ENCODE measurements at places on chromosomes 13 and 19.

DNA sequence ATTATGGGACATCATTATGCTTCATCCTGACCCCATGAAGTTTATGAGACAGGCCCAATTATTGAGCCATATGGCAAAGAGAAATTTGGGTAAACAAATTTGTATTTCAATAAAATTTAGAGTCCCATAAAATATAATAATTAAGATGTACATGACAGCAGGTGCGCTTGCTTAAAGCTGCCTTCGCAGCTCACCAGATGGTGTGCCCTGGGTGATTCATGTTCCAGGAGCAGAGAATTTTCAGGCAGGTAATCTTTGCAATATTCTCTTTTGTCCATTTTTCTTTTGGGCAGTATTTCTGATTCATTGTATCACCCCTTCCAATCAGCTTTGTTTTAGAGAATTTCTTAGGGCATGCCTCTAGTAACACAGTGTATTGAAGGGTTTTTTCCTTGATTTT, 39.5 kb upstream of the WASF3 start:
- DNase-seq, result no peak

- DNase-seq, result no peak
These were observed 476.4 kb downstream of the FOXO1 start for GRCh38 chr13:40189898-40190630.

GRCh38 chr19:1837625-1838105, 10.6 kb downstream of the REXO1 start:
- peak; percentile 59 for DNase-seq

DNA sequence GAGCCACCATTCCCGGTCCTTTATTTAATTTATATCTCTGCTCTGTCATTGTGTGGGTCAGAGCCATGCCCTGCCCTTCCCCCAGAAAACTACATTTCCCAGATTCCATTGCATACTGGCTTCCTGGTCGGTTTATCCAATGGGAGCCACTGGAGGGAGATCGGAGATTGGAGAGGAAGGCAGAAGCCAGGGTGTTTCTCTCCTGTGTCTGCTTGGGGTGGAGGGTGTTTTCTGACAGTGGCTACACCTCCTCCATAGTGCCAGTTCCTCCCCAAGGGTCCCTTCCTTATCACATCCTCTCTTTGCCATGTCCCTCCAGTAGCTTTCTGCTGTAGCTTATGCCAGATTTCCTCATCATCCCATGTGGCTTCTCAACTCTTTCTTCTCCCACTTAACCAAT, 19.0 kb downstream of the OLFM2 start:
- DNase-seq, result peak; percentile 14

DNA sequence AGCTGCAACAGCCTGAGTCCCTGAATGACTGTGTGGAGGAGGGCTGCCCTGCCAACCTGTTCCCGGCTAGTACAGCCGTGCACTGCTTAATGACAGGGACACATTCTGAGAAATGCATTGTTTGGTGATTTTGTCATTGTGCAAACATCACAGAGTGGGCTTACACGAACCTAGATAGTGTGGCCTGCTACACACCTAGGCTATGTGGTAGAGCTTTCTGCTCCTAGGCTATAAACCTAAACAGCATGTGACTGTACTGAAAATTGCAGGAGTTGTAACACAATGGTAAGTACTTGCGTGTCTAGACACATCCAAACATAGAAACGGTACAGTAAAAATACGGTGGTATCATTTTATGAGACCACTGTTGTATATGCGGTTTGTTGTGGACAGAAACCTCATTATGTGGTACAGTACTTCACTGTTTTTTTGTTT, 35.0 kb downstream of the VASP start:
- DNase-seq, result no peak

- no peak for DNase-seq
These were observed 5.0 kb downstream of the IZUMO4 start for GRCh38 chr19:2101417-2102335.

GRCh38 chr19:45110851-45111266, 17.9 kb downstream of the PPP1R37 start:
- no peak for DNase-seq

- peak; percentile 81 for DNase-seq
These were observed 6.8 kb upstream of the CARM1 start for GRCh38 chr19:10864538-10864899.

DNA sequence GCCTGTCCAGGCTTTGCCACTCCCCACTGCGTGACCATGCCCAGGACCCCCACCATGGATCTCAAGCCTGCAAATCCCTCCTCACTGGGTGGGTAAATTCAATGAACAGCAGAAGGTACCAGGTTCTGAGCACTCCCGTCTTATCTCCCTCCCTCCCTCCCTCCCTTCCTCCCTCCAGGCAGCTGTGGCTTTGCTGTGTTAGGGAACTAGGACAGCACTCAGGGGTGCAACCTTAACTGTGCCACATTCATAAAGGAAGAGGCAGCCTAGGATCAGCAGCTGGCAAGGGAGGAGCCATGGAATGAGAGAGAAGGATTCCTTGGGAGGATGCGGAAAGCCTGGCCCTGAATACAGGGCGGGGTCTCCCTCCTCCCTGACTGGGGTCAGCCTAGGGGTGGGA, 5.6 kb downstream of the CEACAM4 start:
- no peak for DNase-seq

GRCh38 chr19:9474975-9475374, 23.4 kb downstream of the ZNF560 start:
- DNase-seq, result no peak

DNA sequence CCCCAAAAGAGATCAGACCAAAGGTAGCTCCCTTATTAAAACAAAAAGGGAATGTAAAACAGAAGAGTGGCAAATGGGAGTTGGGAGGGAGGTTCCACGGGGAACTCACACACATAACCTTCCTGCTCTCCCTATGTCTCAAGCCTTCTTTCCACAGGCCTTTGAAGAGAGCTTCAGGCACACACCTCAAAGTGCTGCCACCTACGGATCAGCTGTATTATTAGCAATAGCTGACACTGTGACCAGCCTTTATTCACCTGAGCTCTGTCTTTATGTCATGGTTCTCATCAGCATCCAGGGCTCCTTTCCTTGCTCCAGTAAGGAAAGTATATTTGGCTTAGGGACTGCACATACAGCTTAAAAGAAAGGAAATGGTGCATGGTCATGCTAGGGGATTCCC, 11.3 kb downstream of the ZNF571 start:
- DNase-seq, result no peak

DNA sequence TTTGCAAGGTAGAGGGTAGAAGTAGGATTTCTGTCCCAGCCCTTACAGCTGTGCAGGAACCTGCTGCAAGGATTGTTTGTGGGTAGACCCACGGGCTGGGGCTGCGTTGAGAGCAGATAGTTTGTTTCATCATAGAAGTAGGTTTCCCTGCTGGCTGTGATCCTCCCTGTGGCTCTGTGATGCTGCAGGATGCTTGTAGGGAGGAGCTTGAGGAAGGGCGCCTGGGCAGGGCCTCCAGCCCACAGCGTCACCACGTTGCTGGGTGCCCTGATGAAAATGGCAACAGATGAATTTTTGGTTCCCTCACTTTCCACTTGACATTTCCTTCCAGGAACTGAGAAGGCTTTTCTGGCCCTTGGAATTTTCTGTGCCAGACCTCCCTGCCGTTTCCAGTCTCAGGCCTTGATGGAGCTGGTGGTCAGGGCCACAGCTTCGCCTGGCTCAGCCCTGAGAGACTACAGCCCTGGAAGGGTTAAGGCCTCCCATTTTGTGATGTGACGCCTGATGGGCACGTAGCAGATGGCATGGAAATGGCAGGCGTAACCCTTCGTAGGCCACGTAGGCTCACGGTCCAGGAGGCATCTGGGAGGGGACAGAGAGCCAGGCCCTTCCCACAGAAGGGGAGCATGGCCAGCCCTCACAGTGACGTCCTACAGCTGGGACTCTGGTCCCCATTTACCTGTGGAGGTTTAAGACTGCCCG, 42.2 kb downstream of the GATAD2A start:
- peak; percentile 48 for DNase-seq

GRCh38 chr13:96935901-96936300, 58.4 kb downstream of the OXGR1 start:
- DNase-seq, result no peak

GRCh38 chr13:94119360-94119936, 360.0 kb downstream of the DCT start:
- no peak for DNase-seq

GRCh38 chr19:53132141-53132991, at the start of gene ZNF415:
ZNF415 (minus strand) TSS chr19:53132910; CDS start chr19:53122676, 10,234 bp downstream.
- DNase-seq, result peak; percentile 64

DNA sequence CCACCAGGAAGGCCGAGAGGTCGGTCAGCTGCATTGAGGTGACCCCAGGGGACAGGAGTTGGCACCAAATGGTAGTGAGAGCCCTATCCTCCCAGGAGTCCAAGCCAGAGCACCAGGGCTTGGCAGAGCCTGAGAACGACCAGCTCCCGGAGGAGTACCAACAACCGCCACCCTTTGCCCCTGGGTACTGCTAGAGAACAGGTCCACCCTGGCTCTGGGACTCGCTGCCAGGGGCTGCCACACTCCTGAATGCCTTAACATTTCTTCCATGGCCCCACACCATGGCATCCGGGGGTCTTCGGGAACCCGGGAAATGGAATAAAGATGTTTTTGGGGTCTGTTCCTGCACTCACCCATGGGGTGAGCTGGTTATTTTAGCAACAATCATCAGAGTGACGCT, 14.1 kb downstream of the HSH2D start:
- DNase-seq, result no peak

DNA sequence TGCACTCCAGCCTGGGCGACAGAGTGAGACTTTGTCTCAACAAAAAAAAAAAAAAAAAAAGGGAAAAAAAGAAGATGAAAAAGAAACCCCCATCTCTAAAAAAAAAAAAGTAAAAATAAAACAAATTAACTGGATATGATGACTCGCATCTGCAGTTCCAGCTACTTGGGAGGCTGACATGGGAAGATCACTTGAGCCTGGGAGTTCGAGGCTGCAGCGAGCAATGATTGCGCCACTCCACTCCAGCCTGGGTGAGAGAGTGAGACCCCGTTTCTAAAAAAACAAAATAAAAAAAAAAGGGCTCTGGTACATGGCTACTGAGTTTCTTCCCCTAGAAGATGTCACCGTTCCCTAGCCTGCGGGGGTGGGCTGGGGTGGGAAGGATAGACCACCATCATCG, 2.4 kb upstream of the CATSPERG start:
- DNase-seq, result no peak

GRCh38 chr19:17764348-17764747, 13.1 kb downstream of the FCHO1 start:
- no peak for DNase-seq

GRCh38 chr13:31943591-31943990, 88.0 kb upstream of the FRY start:
- no peak for DNase-seq

GRCh38 chr13:28640861-28641599, 17.9 kb upstream of the POMP start:
- DNase-seq, result no peak

- no peak for DNase-seq
These were observed 23.2 kb downstream of the KDM4B start for GRCh38 chr19:4991996-4992698.

DNA sequence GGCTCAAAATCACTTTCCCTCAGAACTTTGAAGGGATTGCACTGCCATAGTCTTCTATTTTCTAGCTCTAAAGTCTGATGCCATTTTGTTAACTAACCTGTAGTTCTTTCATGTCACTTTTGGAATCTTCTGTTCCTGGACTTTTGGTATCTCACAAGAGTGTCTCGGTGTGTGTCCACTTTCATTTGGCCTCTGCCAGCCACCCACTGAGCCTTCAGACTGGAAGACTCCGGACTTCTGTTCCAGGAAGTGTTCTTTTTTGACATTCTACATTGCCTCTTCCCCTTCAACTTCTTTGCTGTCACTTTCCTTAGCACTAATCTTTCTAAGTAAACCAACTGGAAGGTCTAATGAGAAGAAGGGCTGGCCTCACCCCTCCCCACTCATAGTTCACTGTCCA, 25.0 kb upstream of the LAMP1 start:
- no peak for DNase-seq

- peak; percentile 97 for DNase-seq
These were observed 14.7 kb upstream of the ADGRE5 start for GRCh38 chr19:14366529-14366928.

- DNase-seq, result peak; percentile 76
These were observed 83.9 kb downstream of the LRRC63 start for GRCh38 chr13:46295491-46296114.

- no peak for DNase-seq
These were observed 17.3 kb upstream of the ERCC1 start for GRCh38 chr19:45440873-45441654.

GRCh38 chr19:7729831-7730285, 2.1 kb downstream of the CLEC4G start:
- DNase-seq, result no peak

DNA sequence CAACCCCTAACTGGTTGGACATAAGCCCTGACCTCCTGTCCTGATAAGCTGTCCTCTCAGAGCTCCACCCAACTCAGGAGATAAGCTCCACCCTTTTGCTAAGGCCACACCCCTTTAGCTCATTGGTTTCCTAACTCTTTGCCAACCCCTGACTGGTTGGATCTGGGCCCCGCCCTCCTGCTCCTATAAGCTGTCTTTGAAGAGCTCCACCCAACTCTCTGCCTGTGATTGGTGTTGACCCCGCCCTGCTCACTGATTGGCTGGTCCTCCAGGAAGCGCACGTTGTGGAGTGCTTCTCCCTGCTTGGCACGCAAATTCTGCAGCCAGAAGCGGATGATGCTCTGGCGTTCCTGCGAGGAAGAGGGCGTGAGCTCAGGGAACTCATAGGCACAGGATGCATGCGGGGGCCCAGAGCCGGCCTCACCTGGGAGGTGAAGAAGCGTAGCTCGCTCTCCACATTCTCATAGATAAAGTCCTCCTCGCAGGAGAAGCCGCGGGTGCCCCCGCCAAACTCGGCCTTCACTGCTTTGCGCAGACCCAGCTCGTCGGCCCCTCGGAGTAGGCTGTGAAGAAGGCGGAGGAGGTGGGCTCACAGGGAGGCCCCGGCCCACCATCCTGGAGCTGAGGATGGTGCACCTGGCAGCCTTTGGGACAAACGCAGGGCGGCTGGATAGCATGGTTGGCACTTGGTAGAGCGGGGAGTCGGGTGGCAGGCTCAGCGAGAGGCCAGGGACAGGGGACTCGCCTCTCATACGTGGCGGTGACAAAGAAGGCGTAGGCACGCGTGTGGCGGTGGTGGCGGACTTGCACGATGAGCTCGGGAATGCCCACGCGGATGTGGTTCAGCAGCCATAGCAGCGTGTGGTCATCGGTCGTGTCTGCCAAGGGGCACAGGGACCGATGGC, 1.7 kb downstream of the ANO8 start:
- DNase-seq, result peak; percentile 55

GRCh38 chr13:92537471-92537870, 689.1 kb upstream of the GPC6 start:
- DNase-seq, result no peak

DNA sequence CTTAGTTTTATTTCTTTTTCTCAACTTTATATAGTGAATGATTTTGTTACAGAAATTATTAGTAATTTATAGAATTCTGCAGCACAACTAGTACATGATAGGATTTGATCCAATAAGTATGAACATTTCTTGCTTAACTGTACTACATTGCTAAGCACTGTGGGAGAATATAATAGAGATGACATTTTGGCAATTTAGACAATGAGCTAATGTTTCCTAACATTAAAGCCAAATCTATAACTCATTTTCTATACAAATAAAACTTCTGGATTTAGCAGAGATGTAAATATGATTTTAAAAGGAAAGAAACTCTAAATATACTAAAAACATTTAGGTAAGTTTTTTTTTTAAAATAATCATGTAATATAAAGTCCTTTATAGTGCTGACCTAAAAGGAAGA, 87.3 kb downstream of the FNDC3A start:
- no peak for DNase-seq

GRCh38 chr19:2252055-2252796, 3.1 kb downstream of the AMH start:
- DNase-seq, result no peak
